ENCODE measurements at places on chromosomes 7 and 10.

- DNase-seq = no peak
Observed at GRCh38 chr10:70678250-70678635, 5.9 kb downstream of the ADAMTS14 start.

- no peak for DNase-seq
Observed at GRCh38 chr10:101310529-101311184, 43.3 kb upstream of the BTRC start.

- DNase-seq = no peak
Observed at GRCh38 chr10:97886286-97886685, 36.6 kb downstream of the GOLGA7B start.

DNA sequence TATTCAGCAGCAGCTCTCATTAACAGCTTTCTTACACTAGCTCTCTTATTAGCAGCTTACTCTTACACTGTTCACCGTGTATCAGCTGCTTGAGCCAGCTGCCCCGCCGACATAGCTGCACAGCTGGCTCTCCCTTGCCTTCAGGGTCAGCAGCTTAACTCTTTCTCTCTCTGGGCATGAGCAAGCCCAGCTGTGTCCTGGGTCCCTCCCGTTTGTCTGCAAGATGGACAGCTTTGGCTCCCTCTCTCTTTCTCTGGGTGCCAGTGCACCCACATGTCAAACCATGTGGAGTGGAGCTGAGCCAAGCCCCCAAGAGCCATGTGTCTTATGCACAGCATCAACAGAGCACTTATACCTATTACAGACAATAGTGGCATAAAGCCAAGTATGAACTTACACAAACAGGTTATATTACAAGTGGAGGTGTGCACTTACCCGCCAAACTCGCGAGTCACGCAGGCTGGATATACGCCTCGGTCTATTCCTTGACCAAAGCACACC lies 35.7 kb upstream of the MTPAP start:
- no peak for DNase-seq

DNA sequence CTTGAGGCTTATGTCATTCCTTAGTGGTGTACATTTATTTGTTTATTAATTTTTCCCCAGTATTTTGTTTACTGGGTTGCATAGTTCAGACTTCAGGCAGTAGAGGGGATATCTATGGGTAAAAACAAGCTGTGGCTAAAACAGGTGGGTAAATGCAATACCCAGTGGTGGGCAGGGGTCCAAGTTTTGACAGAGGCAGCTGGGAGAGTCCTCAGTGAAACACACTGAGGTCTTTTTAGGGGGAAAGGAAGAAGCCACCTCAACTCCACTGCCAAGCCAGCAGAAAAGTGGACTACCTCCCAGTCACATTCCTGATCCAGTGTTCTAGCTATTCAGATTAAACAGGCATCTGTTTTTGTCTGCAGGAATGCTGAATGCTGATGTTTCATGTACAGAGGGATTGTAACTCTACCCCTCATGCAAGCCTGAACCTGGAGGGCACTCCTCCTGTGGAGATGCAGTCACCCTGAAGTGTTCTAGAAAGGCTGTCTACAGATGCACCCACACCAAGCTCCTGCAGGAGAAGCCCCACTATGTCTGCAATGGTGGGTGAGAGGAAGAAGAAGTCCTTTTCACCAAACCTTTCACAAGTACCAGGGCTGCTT lies 757.8 kb downstream of the INHBA start:
- no peak for DNase-seq

GRCh38 chr10:63391812-63392211 lies 74.0 kb downstream of the JMJD1C start:
- no peak for DNase-seq

- DNase-seq = no peak
Observed at GRCh38 chr10:75356484-75356883, 45.1 kb downstream of the ZNF503 start.

- peak; percentile 47 for DNase-seq
Observed at GRCh38 chr10:31083765-31084184, 52.1 kb upstream of the ZNF438 start.

GRCh38 chr7:71746006-71746405 lies 614.1 kb downstream of the GALNT17 start:
- no peak for DNase-seq

DNA sequence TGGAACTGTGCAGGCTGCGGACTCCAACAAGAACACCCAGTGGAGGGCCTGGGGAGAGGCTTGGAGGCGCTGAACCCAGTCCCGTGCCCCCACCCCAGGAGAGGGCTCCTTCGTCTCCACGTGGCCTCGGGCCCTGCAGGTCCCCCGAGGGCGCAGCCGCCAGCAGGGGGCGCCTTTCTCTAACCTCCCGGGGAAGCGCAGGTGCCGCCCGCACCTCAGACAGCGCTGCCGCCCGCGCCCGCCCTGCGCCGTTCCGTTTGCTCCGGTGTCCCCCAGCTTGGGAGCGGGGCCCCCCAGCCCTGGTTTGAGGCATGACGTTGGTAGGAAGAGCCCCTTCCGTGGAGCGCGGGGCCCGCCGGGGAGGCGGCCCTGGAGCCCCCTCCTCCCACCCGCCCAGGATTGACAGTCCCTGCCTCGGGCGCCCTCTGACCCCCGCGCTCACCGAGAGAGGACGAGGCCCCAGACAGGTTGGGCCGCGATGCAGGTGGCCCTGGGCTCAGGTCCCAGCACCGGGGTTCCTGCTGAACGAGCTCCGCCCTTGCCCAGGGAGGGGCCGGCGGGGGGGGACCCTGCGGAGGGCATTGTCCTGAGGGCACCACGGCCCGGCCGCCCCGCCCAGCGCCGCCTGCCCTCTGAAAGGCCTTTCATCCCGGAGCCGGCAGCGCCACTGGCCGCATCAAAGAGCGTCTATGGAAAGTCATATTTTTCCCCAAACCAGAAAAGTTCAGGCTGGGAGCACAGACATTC lies 42.8 kb downstream of the FOXL3 start:
- peak; percentile 79 for DNase-seq

DNA sequence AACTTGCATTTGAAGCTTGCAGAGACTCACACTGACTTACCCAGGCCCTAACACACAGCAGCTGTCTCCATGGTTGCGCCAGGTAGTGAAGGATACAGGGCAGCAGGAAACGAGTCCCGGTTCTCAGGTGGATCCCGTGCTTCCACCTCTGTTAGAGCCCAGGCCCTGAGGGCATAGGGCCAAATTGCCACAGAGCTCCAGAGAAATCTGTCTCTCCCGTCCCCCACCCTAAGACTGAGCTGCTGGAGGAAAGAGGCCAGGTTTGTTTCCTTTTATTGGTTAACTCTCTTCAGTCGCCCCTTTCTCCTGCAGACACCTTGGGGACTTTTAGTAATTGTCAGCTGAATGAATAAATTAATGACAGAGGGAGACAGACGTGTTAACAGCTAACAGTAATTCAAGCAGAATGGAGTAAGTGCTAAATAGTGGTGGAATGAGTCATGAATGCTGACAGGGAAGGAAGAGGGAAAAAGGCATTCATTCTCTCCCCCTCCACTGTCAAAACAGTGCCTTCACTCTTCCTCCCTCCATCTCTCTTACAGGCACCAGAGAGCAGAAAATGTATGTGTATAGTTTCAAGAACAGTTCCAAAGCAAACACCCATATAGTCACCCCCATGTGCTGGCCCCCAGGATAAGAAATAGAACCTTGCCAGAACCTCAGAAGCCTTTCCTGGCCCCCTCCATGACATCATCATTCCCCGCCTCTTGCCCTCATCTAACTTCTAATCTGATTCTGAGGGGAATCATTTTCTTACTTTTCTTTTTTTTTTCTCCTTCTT lies 16.8 kb upstream of the DLG5 start:
- DNase-seq = no peak

DNA sequence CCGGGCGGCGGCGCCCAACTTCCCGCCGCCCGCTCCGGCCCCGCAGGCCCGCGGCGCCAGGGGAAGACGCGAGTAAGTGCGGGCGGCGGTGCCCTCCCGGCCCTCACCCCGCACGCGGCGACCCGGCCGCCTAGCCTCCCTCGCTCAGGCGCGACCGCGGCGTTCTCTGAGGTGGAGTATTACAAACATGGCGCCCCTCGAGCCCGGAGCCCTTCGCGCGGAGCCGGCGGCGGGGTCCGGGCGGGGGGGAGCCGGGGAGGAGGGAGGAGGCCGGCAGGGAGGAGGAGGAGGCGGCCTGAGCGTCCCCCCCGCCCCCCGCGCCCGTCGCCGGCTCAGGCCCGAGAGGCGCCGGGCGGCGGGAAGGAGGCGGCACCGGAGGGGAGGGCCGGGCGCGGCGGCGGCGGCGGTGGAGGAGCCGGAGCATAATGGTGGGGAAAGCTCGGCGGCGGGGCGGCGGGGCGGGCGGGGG lies at the start of gene ZMYND11:
Gene ZMYND11 (plus strand): TSS at position 324 of the 469 bp plus-strand sequence. CDS start 44,558 bp downstream, outside the sequence.
- peak; percentile 70 for DNase-seq

DNA sequence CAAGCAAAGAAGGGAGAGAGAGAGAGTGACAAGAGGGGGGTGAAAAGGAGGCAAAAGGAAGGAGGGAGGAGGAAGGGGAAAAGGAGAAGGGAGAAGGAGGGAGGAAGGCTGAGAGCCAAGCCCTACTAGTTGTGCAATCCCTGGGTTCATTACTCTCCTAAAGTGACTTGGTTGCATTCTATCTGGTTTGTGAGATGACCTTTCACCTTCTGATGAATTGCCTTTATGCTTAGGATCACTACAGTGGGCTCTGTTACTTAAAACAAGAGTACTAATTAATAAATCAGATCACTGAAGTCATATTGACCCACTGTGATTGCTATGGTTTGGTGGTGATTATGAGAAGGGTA lies 144.9 kb downstream of the KIF20B start:
- DNase-seq = no peak

DNA sequence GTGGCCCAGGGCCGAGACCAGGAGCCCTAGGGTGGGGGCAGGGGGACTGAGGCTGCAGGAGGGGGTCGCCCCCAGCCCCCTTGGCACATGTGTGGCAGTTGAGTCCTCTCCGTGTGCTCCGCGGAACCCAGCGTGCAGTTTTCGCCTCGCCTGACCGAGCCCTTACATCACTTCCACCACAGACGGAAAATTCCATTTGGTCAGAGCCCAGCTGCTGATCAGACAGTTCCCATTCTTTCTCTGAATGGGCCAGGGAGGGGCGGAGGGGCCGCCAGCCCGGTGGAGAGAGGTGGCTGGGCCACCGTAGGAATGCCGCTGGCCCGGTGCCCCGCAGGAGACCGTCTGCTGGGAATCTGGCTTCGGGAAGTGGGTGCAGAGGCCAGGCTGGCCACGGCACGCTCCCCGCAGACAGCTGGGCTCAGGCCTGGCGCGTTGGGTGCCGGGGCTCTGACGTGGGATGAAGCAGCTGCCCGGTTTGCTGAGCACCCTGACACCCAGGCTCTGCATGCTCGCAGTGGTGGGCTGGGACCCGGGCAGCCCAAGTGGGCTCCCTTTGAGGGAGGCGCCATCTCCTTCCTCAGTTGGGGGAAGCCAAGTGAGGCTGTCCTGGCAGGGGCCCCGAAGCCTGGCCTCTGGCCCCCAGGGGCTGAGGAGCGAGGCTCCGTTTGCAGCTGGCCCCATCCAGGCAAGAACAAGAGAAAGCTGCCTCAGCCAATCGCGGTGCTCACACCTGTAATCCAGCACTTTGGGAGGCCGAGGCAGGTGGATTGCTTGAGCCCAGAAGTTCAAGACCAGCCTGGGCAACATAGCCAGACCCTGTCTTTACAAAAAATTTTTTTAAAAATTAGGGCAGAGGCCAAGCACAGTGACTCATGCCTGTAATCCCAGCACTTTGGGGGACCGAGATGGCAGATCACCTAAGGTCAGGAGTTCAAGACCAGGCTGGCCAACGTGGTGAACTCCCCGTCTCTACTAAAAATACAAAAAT lies 9.9 kb downstream of the TTYH3 start:
- peak; percentile 87 for DNase-seq

- no peak for DNase-seq
Observed at GRCh38 chr10:129800796-129801340, 163.2 kb downstream of the EBF3 start.

DNA sequence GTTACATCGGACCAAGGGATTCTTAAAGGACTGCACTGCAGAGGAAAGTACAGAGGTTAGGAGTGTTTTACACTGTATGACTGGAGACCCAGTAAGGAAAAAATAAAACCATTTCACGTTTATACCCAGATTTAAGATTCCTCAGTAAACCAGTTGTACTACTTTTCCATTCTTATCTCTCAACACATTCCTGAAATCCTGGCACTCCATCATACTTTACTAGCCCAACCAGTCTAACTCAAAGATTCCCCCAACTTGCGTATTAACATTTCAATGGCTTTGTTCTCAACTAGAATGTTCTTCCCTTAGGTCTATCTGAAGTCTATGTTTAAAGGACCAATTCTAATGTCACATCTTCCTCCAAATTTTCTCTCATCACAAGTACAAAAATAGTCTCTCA lies 8.0 kb downstream of the CCDC186 start:
- DNase-seq = no peak

DNA sequence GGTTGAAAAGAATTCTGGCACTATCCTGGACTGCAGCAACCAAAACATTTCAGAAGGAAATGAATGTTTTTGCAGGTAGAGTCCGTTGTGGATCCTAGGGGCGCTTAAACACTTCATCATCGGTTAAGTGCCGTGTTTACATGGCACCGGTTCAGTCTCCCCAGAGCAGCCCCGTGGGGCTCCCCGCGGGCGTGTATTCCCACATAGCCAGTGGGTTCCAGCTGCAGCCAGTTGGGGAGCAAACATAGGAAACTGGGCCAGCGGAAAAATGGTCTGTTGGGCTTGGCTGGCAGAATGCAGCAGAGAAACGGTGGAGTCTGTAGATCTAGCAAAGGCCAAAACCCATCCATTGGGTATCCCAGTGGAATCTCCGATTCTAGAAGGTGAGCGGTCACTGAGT lies 113.0 kb upstream of the SH2B2 start:
- no peak for DNase-seq

DNA sequence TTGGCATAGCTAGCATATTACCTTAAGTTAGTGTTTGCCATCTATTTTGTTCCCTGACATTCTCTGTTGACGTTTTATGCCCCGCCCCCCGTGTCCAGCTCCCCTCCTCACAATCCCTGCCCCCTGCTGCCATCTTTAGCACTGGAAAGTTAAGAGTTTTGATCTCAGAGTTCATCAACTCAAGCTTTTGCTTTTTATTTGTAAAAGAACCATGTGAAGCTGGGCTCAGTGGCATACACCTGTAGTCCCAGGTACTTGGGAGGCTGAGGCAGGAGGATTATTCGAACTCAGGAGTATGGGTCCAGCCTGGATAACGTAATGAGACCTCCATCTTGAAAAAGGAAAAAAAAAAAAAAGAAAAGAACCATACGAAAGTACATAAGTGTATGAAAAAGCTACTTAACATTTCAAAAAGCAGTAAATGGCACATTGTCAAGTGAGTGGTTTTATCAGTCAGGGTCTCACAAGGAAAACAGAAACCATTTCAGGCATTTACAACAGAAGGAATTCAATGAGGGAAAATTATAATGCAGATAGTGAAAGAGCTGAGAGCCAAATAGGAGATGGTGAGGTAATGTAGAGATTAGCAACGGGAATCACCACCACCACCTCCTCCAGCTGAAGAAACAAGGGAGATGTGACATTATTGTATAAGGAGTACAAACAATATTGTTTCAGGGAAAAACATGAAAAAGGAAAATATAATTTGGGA lies 64.9 kb downstream of the MCU start:
- DNase-seq = no peak
